Inflammatory macrophage (primary cell): ENCODE measurements at places on chromosomes 5 and 9.

- DNase-seq = no peak
Measured at GRCh38 chr5:53403291-53403690, 77.1 kb upstream of the FST start.

DNA sequence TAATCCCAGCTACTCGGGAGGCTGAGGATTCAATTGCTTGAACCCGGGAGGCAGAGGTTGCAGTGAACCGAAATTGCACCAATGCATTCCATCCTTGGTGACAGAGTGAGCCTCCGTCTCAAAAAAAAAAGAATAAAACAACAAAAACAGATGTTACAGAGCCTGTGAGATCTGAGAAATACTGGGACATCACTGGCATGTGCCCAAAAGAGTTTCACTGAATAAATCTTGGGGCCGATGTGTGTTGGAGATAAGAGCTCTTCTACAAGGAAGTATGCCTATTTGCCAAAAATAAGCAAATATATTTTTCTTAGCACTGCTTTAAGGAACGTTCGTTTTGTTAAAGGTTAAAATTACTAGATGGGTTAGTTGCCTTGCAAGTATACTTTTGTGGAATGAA, 55.1 kb downstream of the KIAA1958 start:
- no peak for DNase-seq

DNA sequence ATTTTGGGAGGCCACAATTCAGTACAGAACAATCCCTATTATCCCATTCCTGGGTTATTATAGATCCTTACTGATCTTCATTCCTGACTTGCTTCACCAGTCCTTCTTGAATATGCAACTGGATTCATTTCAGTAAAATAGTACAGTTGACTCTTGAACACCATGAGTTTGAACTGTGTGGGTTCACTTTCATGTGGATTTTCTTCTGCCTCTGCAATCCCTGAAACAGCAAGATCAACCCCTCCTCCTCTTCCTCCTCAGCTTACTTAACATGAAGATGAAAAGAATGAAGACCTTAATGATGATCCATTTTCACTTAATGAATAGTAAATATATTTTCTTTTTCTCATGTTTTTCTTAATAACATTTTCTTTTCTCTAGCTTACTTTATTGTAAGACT, 8.3 kb upstream of the PDE8B start:
- no peak for DNase-seq

GRCh38 chr9:16825971-16826625, 44.4 kb downstream of the BNC2 start:
- DNase-seq = no peak
